ENCODE measurements at places on chromosomes 13 and 19. TPM values are rescaled to one million over a fixed set of nuclear protein-coding genes. Genes with fewer than 3 reads are reported as not detected.
A peak's percentile ranks its signal among the peaks of the same experiment; 100 is the strongest.

- DNase-seq: no peak
Observed at GRCh38 chr13:50884265-50884664, 25.3 kb upstream of the RNASEH2B start.

- DNase-seq: peak; percentile 90
Observed at GRCh38 chr19:13118424-13119193, 545 bp downstream of the NACC1 start.

- DNase-seq: no peak
Observed at GRCh38 chr13:19089315-19089714, 92.3 kb downstream of the TUBA3C start.

GRCh38 chr13:43389983-43390382 is 366.6 kb downstream of the DNAJC15 start:
- DNase-seq: no peak

GRCh38 chr13:104404325-104404724 is 1338.1 kb upstream of the SLC10A2 start:
- no peak for DNase-seq

GRCh38 chr13:47033216-47033615 is 136.4 kb upstream of the HTR2A start:
- DNase-seq: no peak

- DNase-seq: no peak
Observed at GRCh38 chr13:41241626-41242025, 21.8 kb downstream of the MTRF1 start.

GRCh38 chr13:53126841-53127245 is 98.2 kb downstream of the OLFM4 start:
- DNase-seq: no peak

DNA sequence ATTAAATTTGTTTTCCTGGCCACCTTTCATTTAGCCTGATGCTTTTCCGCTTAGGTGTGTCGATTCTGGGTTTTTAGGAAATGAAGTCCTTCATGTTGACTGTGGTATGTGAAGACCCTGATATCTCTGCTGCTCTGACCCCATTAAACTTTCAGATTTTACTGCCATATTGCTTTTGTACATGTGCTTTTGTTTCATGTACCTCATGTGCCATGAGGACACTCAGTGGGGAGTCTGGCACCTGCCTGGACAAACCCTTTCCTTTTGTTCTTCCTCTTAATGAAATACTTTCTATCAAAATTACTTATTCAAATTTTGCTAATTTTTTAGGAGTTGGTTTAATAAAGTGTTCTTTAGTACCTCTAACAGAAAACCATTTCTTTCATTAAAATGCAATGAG is 774.8 kb downstream of the GPC5 start:
- no peak for DNase-seq

GRCh38 chr13:77510156-77510555 is 25.4 kb upstream of the SCEL start:
- DNase-seq: no peak

- no peak for DNase-seq
Observed at GRCh38 chr19:5839065-5840017, at the start of gene FUT6. Gene FUT6 (minus strand): TSS chr19:5839702. CDS start chr19:5832567, 7,135 bp downstream.

GRCh38 chr19:1400281-1401137 is 833 bp downstream of the GAMT start:
- peak; percentile 64 for DNase-seq

DNA sequence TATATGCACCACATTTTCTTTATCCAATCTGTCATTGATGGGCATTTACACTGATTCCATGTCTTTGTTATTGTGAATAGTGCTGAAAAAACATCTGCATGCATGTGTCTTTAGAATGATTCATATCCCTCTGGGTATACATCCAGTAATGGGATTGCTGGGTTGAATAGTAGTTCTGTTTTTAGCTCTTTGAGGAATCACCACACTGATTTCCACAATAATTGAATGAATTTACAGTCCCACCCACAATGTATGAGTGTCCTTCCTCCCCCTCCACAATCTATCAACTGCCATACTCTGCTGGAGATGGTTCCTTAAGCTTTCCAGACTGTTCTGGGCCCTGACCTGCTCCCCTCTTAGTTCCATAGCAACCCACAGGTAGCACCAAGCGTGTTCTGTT is 667.0 kb downstream of the LIG4 start:
- DNase-seq: no peak

KCNC3 gene
- total RNA-seq: 31.0 TPM

C1QTNF9B gene
- total RNA-seq: not detected

C19orf85 gene
- not detected for total RNA-seq

GSX1 gene
- total RNA-seq: not detected

KISS1R gene
- total RNA-seq: 0.69 TPM

SBK2 gene
- not detected for total RNA-seq

Data from kidney (tissue), 22 donors.